ENCODE measurements at places on chromosomes 3 and 15.

GRCh38 chr3:71415681-71416122, 167.8 kb downstream of the FOXP1 start:
- DNase-seq, result no peak

DNA sequence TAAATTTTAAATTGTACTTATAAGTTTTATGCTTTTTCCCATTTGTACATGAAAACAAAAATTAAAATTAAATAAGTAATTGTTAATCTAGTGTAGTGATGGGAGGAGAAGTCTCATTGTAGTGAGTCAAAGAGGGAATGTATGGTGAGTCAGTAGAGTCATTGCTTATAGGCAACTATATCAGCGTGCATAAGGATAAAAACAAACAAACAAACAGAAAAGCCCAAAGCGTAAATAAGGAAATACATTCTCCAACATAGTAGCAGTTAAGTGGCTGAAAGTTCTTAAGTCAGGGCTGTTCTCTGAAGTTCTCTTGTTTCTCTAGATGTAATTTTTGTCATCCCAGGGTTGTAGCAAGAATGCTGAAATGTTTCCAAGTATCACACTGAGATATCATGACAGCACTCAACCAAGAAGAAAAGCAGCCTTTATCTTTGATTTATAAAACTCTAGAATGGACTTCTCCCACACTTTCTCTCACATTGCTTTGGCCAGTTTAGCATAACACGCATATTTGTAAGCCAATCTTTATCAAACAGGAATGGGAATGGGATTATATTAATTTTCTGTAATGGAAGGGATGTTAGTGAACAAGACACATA, 184.1 kb upstream of the TP63 start:
- no peak for DNase-seq

DNA sequence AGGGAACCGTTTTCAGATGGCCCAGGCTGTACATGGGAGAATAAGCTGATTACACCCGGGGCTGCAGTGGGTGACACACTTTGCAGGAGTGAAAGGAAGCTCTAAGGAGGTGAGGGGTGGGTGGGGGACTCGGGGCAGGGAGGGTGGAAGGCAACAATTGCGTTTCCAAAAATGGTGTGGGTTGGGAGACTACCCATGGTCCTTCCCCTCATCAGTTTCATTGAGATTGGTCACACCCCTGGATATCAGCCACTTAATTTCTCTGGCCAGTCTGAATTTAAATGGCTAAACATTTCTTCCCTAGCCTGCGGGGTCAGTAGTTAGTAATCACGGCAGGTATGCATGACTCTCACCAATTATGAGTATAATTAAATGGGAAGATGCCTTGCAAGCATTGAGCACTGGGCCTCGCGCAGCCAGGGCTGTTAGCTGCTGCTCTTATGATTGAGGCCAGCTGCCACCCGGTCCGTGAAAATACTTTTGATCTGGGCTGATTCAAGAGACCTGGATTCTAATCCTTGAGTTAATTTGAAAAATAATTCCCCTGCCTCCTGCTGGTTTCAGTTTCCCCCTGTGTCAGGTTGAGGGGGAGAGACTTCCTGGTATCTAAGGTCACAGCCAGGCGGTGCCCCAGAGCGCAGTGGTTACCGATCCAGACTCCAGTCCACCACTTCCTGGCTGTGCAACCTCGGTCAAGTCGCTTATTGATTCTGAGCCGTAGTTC, 23.3 kb downstream of the SLC6A6 start:
- no peak for DNase-seq

DNA sequence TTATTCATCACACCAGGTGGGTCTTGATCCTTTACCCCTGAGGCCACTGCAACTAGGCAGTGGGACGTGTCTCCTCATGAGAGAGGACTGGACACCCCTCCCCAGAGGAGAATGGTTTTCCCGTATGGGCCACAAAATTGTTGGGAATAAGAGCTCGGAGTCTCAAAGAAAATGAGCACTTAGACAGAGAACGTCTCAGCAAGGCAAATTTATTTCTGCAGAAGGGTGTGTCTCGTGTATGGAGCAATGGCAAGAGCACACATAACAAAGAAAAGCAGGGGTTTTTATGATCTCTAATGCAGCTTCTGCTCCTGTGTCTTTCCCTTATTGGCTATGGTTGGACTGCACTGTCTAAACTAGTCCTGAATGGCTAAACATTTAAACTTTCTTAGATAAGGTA, 803.5 kb downstream of the PLOD2 start:
- no peak for DNase-seq

DNA sequence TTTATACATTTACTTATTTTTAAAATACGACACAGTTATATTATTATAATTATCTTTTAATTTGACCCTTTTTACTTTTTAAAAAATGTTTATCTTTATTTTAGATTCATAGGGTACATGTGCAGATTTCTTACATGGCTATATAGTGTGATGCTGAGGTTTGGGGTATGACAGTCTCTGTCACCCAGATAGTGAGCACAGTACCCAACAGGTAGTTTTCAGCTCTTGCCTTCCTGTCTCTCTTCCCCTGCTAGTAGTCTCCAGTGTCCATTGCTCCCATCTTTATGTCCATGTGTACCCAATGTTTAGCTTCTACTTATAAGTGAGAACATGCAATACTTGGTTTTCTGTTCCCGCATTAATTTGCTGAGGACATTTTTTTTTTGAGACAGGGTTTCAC, 21.8 kb upstream of the KCNMB2 start:
- DNase-seq, result no peak

DNA sequence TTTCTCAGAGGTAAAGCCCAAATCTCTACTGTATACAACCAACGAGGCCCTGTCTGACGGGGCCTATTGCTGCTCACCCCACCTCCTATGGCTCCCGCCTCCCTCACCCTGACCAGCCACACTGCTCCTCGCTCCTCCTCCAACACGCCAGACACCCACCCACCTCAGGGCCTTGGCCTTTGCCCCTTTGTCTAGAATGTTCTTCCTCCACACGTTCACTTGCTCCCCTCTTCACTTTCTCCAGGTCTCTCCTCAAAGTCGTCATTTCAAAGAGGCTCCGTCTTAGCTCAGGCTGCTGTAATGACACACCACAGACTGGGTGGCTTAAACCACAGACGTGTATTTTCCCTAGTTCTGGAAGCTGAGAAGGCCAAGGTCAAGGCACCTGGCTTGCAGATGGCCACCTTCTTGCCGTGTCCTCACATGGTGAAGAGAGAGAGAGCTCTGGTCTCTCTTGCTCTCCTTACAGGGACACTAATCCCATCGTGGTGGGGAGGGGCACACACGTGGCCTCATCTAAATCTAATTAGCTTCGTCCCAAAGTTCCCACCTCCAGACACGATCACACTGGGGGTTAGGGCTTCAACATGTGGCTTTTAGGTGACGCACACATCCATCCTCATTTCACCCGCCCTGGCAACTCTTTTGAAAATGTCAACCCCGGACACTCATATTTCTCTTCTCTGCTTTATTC, 98.2 kb downstream of the TLE3 start:
- no peak for DNase-seq

DNA sequence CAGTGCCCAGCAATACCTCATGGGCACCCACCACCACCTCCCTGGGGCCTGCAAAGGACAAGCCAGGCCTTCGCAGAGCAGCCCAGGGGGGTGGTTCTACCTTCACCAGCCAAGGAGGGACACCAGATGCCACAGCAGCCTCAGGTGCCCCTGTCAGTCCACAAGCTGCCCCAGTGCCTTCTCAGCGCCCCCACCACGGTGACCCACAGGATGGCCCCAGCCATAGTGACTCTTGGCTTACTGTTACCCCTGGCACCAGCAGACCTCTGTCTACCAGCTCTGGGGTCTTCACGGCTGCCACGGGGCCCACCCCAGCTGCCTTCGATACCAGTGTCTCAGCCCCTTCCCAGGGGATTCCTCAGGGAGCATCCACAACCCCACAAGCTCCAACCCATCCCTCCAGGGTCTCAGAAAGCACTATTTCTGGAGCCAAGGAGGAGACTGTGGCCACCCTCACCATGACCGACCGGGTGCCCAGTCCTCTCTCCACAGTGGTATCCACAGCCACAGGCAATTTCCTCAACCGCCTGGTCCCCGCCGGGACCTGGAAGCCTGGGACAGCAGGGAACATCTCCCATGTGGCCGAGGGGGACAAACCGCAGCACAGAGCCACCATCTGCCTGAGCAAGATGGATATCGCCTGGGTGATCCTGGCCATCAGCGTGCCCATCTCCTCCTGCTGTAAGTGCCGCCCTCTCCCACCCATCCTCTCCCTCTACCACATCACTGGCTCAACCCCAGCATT, 19.2 kb upstream of the BFSP2 start:
- no peak for DNase-seq

GRCh38 chr3:184944241-184944640, 132.3 kb downstream of the VPS8 start:
- DNase-seq, result no peak

DNA sequence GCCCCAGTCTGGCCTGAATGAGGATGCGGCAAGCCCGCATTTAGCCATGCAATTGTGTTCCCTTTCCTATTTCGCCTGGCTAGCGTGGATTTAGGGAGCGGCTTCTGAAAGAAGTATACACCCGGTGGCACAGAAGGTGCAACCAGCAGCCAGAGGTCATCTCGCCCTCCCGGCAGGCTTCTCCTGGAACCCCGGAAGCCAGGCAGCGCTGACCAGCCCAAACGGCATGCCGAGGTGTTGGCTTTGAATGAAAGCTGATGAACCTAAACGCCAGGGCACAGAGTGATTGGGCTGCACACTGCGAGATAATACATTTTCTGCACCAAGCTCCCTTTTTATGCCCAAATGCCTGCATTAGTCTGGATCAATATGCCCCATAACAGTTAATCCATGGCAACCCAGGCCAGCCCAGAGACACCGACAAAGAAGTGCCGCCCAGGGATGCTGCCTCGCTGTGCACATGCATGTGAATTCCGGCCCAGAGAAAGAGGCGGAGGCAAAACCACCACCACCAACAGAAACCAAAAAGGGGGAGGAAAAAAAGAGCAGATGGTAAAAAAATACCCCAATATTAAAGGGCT, 1.4 kb downstream of the SRGAP3 start:
- no peak for DNase-seq

- DNase-seq, result no peak
These were observed 111.6 kb upstream of the PHLDB2 start for GRCh38 chr3:111747490-111747889.

GRCh38 chr3:34582055-34582454, 783.6 kb downstream of the PDCD6IP start:
- DNase-seq, result no peak

- no peak for DNase-seq
These were observed 19.2 kb downstream of the P3H2 start for GRCh38 chr3:190101320-190102011.

DNA sequence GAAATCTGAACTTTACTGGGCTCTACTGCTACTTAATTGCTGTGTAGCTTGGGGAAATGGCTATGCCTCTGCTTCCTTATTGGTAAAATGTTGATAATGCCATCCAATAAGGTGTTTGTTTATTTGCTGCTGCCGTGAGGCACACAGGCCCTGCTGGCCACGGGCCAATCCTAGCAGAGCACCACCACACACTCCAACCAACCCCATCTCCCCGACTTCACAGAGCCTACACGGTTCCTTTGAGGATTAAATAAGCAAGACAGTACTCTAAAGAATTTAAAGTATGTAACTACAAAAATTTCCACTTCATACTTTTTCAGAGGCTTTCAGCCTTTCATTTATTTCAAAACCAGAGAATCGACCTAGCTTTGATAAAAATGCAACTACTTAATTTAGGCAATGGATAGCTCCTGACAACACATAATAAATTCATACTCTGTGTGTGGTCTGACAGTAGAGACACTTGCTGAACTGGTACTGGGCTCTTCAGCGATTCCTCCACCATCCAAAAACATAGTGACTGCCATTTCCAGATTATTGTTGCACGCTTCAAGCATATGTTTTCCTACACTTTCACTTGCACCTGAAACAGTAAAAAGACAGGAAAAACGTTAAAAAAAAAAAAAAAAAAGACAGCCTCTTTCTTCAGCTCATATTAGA, 25.3 kb downstream of the UBXN7 start:
- DNase-seq, result no peak
